Cortex of kidney (tissue), 1 donor: ENCODE measurements at places on chromosomes 7 and 10.

- DNase-seq = no peak
These were observed 347.5 kb upstream of the ZMIZ1 start for GRCh38 chr10:78721231-78721630.

DNA sequence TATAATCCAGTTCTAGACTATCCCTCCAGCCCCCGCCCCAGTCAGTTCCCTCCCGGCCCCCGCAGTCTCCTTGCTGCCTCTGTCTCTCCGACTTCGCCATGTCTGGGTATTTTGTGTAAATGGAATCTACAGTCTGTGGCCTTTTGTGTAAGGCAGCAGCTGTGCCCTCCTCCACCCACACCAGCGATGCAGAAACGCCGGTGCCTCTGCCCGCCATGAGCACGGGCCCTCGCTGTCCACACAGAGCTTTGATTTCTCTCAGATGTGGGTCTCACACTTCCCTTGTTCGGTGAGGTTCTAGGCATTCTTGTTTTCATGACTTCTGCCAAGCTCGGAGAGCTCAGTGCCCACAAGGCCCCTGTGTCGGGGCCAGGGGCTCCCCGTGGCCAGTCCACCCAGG is 37.8 kb downstream of the NKX6-2 start:
- DNase-seq = no peak

DNA sequence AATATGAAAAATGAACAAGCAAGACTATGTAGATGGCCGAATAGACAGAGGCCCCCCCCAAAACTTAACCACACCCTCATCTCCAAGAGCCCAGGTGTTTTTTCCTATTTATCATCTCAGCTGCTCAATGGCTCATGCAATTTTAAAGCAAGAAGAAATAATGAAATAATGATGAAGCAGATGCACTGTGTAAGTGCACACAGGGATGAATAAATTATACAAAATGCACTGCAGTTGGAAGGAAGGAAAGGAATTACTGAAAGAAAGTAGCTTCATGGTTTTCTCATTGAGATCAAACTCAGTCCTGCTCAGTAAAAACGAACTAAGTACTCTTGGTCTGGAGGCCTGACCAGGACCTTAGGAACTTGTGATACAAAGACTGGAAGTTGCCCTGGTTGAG is 810.1 kb downstream of the NRG3 start:
- DNase-seq = no peak

- no peak for DNase-seq
These were observed 80.2 kb upstream of the MSRB2 start for GRCh38 chr10:23015021-23015707.
